ENCODE measurements at places on chromosomes 1 and 21.
A peak's percentile ranks its signal among the peaks of the same experiment; 100 is the strongest.

- no peak for DNase-seq
Observed at GRCh38 chr1:21935393-21935804, 1.7 kb downstream of the HSPG2 start.

DNA sequence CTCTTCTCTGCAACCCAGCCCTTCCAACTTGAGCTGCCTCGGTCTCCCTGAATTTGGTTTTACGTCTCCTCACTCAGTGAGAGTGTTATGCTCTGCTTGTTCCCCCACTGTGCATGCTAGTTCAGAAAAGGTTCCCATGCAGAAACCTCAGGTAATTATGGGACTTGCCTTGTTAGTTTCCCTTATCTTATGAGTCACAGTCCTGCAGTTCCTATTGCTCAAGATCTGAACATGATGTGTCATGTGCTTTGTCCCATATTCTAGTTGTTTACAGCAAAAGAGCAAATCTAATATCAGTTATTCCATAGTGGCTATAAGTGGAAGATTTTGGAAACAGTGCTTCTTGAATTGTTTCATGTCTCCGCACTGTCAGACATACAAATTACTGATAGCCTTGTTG is 74.4 kb downstream of the DUSP10 start:
- no peak for DNase-seq

- DNase-seq, result no peak
Observed at GRCh38 chr1:162868972-162869371, 8.0 kb upstream of the CCDC190 start.

- no peak for DNase-seq
Observed at GRCh38 chr21:46489800-46490199, 31.1 kb downstream of the DIP2A start.

DNA sequence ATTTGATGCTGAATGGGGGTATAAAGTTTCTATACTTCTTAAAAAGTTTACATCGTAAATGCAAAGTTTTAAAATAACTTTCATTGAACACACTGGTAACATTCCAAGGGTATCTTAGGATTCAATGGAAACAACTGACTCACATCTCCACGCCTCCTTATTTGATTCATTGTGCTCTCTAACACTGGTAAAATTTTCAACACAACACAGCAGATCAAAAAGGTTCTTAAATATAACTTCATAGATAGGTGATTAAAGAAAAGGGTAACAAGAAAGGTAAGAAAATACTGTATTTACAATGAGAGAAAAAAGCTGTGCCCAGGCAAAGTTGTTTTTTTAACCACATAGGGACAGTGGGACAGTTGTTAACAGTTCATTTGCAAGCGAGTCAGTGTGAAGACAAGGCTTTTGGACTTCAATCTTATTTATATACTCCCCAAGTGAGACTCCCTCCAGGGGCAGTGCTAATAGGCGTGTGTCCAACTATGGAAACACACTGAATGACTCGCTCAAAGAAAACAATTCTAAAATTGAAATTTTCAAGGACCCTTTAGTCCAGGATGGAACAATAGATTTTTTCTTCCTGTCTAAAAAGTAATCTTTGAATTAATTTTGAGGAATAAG is 140.5 kb downstream of the TIAM1 start:
- DNase-seq, result no peak

GRCh38 chr1:166884971-166885370 is 8.9 kb upstream of the TADA1 start:
- DNase-seq, result no peak

GRCh38 chr1:116711263-116711840 is 42.9 kb upstream of the CD2 start:
- peak; percentile 42 for DNase-seq

- DNase-seq, result no peak
Observed at GRCh38 chr1:154404511-154404931, 622 bp upstream of the IL6R start.

DNA sequence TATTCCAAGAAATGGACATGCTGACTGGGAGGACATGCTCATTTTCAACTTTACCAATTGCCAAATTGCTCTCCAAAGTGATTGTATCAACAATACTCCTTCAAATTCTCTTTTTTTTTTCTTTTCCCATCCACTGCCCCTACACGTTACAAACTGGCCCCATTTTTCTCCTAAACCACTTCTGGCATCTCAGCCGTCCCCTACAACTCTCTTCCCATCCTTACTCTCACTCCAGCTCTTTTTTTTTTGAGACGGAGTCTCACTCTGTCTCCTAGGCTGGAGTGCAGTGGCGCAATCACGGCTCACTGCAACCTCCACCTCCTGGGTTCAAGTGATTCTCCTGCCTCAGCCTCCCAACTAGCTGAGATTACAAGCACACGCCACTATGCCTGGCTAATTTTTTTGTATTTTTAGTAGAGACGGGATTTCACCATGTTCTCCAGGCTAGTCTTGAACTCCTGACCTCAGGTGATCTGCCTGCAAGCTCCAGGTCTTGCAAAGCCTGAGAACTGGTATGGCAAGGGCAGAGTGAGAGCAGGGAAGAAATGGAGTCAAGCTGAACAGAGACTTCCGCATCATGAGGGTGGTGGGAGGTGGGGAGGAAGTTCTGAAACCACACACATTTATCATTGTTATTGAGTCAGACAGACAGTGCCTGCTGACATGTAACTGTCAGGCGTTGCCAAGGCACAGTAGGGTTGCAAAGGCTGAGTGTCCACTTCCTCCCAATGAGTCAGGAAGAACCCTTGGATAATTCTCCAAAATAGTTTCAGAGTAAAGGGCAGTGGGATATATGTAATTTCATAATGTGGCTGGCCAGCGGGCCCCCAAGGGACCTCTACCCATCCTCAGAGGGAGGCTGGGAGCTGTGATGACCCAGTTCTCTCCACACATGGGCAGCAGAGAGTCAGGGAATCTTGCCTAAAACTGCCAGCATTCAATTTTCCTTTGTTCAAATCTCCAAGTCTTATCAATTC is 17.4 kb downstream of the CELA3A start:
- DNase-seq, result no peak

DNA sequence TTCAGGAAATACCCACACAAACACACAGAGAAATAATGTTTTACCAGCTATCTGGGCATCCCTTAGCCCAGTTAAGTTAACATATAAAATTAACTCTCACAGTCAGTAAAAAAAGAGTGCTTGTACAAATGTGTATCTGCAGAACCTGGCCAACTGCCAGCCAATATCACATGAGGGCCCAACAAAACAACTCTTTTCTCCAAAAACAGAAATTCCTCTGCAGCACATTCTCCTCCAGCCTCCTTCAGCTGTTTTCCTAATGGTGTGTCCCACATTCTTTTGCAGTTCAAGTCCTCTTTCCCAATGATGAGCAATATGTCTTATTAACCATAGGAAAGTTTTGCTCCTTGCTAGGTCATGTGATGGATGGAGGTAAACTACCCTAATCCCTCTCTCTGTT is 75.5 kb downstream of the LRRC7 start:
- no peak for DNase-seq

GRCh38 chr1:24914226-24915069 is 15.6 kb downstream of the RUNX3 start:
- DNase-seq, result no peak

DNA sequence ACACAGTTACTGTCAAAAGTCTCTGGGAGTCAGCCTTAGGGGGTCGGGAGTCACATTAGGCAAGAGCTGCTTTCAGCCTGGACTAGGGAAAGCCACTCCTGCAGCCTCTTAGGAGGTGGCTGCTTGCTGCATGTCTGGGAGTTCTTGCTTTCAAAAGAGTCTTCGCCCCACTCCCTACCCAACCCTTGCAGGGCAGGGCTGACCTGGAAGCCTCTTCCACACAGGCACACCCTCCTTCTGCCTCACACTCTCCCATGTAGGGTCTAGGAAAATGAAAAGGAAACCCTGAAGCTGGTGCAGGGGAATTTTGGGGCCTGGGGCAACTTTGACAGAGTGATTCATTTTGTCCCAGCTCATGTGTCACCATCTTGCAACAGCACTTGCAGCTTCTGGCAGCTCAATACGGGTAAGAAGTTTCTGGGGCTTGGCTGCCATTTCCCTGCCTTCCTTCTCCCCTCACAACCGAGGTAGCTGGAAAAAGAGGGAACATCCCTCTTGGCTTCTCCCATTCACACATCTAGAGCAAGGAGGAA is 37.3 kb downstream of the KCND3 start:
- DNase-seq, result no peak

- DNase-seq, result no peak
Observed at GRCh38 chr1:175629318-175629694, 114.1 kb downstream of the TNR start.

All from DMS 273 treated with DMSO at 0.1 percent for 48 hours (cell line).